Cerebellar cortex (tissue), 1 donor: ENCODE measurements at places on chromosomes 2 and 18.

DNA sequence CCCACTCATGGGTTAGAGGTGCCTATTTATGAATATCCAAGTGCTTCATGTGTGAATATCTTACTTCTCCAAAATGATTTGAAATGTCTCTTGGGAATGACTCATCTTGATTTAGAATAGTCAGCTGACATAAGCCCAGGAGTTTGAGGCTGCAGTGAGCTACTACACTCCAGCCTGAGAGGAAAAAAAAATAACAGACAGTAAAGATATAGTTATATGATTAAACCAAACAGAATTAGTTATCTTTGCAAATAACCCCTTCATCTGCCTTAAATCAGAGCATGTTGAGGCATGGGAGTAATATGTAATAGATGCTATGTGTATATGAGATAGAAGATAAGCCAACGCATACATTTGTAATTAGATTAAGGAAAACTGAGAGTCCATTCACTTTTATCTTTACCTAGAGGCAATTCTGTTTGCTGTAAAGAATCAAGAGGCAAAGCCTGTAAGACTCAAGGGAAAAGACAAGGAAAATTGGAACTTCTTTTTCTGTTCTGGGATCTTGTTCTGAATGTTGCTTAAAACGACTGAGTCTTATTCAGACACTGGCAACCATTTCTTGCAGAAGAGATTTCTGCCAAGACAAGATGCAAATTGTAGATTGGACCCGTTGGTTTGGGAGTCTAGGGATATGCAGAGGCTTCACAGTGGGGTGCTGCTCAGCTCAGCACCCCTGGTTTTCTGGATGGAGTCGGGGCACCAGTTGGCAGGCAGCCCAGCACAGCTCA lies 104.4 kb downstream of the LIPG start:
- DNase-seq = no peak

GRCh38 chr2:9004338-9005204 lies 1.1 kb upstream of the MBOAT2 start:
- no peak for DNase-seq

DNA sequence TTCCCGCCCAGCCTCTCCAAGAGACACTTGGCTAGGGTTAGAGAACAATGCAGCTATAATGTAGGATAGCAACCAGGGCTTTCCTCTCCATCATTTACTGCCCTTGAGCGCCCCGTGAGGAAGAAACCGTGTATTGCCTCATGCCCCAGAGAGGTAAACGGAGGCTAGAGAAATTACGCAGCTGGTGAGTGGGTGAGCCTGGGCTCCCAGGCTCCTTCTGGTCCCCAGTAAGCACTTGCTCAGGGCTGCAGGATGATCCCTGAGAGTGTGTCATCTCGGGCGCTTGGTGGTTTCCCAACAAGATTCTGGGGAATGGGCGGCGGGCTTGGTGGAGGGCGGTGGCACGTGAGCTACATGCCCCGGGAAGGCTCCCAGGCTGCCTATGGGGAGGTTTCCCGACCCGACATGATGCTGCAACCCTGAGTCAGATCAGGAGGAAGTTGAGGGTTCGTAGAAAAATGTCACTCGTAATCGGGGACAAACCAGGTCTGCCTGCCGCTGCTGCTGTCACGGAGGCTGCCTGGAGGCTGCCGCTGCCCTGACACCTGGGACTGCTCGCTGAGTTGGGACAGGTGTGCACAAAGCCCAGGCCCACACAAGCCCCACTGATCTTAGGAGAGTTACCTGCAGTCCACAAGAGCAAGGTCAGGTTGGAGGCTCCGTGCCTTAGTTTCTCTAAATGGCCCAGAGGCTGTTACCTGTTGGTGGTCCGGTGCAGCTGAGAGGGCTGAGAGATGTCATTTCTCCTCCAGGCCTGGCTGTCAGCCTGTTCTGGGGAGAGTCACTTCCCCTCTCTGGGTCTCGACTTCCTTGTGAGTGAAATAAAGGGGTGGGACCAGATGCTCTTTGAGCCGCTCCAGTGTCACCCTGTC lies at the start of gene GPR55:
GPR55 (minus strand) TSS at position 773 of the 872 bp plus-strand sequence. CDS start 14,280 bp downstream, outside the sequence.
- peak; percentile 16 for DNase-seq

DNA sequence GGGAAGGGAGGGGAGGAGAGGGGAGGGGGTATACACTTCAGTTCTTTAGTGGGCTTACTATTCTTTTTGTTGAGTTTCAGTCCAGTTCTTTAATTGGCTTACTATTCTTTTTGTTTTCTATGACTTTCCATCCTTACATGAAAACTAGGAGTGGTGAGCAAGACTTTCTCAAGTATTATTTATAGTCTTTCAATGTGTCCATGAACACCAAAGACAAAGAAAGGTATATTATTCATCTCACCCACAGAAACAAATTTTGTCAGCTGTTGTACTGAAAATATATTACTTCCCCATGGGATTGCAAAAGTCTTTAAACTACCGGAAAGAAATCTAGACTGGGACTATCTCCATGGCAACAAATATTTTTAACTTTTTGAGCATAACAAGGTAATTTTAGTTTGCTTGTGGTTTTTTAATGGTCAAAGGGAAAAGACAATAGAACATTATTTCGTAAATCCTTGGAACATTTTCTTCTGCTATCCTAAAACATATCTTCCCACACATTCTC lies 17.6 kb downstream of the ADAM17 start:
- DNase-seq = no peak

DNA sequence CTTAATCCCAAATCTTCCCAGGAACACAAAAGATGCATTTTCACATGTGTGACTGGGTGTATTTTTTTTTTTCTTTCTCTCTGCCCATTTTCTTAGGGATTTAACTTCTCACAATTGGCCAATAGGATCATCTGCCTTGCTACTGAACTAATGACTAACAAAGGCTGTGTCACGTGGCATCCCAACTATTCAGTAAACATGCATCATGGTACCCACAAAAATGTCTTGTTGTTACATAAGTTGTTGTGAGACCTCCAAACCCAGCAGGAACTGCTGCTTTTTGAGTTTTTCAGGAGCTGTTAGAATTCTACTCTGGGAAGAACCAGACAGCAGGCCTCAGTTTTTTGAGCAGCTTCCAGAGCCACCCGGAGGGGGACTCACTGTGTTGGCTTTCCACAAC lies 31.9 kb downstream of the GAD1 start:
- DNase-seq = no peak

GRCh38 chr18:11850821-11851145 lies 430 bp upstream of the CHMP1B start:
- no peak for DNase-seq
